Esophagus squamous epithelium (tissue), 5 donors: ENCODE measurements at places on chromosomes 5 and 9.

GRCh38 chr5:34496701-34497469 lies 159.2 kb upstream of the RAI14 start:
- no peak for DNase-seq

GRCh38 chr9:4781408-4781807 lies 11.3 kb upstream of the RCL1 start:
- DNase-seq = no peak

- DNase-seq = no peak
Measured at GRCh38 chr5:172904643-172905345, 54.4 kb upstream of the RPL26L1 start.

DNA sequence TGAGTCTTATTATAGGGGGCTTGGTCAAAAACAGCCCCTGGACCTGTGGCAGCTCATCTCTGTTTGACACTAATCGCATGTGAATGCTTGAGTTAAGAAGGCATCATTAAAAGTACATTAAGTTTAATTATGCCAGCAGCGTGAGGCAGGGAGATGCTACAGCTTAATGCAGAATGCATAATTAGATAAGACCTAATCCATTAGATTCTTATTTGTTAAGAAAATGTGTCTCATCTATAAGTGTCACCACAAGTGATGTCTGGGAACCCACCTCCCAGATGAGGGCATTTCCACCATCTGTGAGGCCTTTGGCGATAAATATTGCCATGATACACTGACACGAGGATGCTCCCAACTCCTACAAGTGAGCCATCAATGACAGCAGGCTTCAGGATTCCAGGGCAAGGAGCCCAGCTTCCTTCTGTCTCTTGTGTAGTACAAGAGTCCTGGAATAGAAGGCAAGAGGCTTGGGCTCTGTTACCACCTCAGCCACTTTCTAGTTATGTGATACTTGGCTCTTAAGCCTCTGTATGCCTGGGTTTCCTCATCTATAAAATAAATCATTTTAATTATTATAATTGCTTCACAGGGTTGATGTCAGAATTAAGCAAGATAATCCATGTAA lies 202.7 kb downstream of the FAM114A2 start:
- DNase-seq = no peak

GRCh38 chr9:86638109-86638508 lies 283.9 kb upstream of the TUT7 start:
- no peak for DNase-seq

GRCh38 chr5:80239680-80240367 lies 16.0 kb downstream of the SERINC5 start:
- DNase-seq = no peak

DNA sequence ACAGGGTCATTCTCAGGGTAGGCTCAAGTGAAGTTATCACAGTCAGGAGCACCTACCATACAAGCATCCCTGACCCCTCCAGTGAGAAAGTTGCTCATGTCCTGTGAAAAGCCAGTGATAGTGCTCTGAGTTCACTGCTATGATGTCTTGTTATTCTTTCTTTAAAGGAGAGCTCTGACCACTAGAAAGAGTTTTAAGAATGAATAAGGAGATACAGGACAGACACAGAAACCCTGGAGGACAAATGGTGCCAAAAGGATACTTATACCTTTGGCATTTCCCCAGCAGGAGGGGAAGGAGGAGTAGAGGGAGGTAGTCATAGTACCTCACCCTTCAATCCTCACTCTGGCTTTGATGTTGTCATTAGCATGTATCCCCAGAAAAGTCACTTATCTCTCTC lies 84.0 kb upstream of the AGXT2 start:
- no peak for DNase-seq

DNA sequence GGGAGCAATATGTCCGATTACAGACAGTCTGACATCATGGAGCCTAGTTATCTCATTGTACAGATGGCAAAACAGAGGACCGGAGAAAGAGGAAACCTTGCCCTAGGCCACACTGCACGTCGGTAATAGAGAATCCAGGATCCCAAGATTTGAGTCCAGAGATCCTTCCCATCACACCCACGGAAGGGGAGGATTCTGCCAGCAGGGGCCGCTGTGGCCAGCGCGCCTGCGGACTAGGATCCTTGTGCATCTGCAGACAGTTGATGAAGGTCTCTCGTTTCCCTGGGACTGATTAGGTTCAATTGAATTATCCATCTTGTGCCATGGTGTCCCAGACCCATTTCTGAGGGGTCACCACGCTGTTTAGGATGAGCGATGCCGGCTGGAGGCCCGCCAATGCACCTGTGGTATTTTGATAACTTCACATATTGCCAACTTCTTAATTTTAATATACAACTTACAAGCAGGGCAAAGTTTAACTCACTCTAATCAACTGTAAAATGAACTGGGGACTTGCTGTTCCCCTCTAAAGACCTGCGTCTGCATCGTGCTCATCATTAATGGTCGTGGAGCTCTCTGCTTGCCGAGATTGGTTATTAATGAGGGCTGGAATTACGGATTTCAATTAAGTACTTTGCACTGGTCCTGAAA lies 592.7 kb upstream of the BRINP1 start:
- DNase-seq = no peak

GRCh38 chr5:23994581-23995370 lies 487.4 kb downstream of the PRDM9 start:
- DNase-seq = no peak

DNA sequence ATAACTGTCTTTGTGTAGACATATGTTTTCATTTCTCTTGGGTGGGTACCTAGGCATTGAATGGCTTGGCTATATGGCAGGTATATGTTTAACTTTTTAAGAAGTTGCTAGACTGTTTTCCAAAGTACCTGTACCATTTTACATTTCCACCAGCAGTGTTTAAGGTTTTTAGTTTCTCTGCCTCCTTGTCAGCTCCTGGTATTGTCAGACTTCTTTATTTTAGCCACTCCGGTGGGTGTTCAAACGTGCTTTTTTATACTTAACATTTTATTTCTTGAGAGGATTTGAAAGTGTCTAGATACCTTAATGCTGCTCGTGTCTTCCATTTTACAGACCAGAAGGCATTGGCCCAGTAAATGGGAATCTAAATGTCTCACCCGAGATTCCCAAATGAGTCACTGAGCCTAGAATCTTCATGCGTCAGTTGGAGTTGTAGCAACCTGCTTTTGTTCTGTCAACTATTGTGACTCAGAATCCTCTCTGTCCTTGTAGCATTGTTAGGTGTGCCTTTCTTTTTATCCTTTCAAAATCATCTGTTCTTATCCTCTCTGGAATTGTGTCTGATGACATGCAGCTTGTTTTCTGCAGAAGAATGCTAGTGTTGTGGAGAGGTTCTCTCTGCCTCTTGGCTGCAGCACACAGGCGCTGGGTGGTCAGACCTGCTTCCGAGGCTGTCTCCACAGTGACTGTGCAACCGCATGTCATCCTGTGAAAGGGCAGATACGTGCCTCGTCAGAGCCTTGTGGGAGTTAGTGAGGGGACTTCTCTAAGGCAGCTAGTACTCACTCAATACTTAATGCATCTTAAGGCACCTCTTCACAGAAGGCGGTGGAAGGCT lies 291.8 kb downstream of the AOPEP start:
- DNase-seq = no peak

DNA sequence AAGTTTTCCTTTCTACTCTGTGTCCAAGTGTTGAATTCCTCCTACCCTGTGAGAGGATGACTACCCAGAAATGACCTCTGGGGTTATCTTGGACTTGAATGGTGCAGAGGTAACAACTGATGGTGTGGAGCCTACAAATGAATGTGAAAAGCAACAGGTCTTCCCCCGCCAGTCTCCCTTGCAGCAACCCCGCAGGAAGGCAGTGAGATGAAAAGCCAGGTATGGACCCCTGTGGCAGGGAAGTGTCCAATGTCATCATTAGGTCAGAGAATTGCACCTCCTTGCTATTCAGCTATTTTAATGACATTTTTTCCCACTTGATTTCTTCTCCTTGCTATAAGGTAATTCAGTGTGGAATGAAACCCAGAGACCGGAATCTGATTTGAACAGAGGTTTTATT lies 58.5 kb downstream of the MAT2B start:
- no peak for DNase-seq

DNA sequence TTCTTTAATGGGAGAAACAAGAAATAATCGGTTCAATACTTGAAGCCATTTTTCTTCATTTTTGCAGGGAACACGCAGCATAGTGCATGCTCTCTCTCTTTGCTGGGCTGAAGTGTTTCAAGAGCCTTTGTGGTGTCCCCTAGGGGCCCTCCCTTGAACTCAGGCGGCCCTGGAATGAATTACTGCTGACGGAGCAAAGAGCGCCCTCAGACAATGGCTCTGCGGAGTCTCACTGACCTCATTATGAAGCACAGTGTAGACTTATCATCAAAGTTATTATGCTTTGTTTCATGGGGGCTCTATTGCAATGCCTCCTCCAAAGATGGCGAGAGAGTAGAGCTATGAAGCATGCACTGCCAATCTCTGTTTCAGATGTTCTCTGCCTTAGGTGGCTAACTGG lies 64.8 kb upstream of the ADCY2 start:
- no peak for DNase-seq

- DNase-seq = no peak
Measured at GRCh38 chr9:123089040-123089439, 55.6 kb downstream of the GPR21 start.

DNA sequence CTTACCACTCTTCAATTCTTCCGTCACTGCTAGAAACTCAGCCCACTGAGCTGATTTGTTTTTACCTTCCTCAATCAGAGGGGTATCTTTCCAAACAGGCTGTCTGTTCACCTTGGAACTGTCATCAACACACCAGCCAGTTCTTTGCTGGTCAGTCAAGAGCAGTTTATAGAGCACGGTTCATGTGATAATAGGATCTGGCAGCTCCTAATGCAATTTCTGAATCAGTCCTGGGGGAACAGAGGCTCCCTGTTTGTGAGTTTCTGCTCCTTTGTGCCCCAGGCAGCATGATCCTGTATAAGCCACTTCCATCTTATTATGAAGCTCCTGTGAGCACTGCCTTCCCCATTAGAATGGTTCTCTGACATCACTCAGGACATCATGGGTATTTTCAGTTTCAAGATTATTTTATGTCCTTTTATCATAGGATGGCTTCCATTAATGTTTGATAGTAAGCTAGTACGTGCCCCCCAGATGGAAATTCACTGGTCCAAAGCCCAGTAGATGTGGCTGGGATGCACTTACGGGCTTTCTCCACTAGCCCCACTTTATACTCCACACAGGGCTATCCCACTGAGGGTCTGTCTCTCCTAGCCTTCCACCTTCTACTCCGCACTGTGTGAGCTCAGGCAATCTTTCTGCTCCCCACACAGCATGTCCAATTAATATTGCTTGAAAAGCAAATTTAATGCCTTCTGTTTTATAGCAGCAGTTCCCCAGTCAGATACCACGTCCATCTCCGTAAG lies 85.5 kb upstream of the SPIN1 start:
- DNase-seq = no peak

GRCh38 chr5:20619591-20619990 lies 631.6 kb upstream of the CDH18 start:
- DNase-seq = no peak

DNA sequence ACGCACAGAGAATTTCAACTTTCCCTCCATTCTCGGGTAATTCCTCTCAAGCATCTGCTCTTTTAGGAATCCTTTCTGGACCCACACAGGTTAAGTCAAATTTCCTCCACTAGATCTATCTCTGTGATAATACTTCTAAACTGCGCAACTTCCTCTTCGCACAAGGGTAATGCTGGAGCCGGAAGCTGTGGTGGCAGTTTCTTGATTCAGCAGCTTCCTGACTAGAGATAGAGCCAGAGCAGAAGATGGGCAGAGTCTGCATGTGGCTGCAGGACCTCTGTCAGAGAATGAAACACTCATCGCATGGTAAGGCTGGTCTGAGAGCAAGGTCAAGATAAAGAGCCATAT lies 11.1 kb upstream of the CDC42SE2 start:
- DNase-seq = peak; percentile 7

DNA sequence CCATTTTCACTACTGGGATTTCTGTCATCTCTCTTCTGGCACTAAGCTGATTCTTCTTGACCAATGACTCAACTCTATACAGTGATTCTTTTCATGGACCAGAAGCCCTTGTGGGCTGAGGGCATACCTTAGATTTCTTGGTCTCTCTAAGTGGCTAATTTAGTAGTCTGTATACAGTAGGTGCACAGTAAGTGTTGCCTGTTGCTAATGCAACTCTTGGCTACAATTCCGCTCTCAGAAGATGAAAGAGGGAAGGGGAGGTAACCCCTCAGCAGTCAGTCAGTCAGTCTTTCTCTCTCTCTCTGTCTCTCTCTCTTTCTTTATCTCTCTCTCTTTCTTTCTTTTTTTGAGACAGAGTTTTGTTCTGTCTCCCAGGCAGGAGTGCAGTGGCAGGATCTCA lies 115.1 kb upstream of the PANK3 start:
- DNase-seq = no peak

DNA sequence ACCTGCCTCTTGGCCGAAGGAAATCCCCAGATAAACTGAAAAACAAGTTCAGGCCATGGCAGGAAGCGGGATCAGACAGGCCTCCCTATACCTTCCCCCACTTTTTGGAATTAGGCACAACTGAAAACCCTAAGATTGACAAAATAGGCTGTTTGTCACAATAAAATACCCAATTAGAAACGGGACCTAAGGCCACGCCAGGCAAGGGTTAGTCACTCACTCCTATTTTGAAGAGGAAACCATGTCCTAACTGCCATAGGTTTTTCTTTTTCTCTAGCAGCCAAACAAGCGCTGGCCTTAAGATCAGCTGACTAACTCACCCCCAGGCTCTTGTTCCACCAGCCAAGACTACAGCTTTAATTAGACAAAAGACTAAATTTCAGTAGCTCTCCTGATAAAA lies 11.9 kb downstream of the FBP2 start:
- no peak for DNase-seq

- DNase-seq = no peak
Measured at GRCh38 chr5:133751421-133751820, 139.1 kb upstream of the FSTL4 start.

- DNase-seq = no peak
Measured at GRCh38 chr9:89425921-89426383, 72.0 kb downstream of the SEMA4D start.

DNA sequence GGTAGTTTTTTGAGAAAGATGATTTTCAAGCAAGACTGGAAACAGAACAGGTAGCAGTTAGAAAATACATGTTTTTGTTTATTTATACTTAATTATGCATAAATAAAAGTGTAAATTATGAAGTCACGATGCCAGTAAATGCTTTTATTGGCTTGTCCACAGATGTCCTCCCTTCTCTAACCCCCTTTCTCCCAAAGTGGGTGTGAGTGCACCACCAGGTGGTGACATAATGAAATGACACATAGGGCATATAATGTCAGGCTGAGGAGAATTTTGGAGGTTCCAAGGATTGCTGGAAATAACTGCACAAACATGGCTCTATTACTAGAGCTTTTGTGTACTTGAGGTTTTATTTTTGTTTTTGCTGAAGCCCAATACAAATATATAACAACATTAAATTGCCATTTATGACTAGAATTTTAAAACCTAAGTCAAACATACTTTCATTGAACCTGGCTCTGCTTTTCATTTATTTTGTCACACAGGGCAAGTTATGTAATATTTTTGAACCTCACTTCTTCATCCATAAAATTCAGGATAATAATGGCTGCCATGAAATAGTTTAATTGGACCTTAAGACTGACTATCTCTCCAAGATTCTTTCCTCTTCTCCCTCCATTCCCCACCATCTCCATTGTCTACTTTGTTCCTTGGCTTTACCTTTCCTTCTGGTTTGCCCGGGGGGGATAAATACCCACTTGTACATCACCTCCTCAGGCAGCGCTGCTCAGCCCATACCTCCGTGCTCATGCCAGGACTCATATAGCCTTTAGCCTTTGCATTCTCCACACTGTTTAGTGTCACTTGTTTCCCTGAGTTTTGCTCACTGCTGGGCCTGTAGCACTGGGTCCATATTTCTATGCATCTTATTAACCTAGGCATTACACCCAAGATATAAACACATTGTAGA lies 168.8 kb downstream of the PDE4D start:
- no peak for DNase-seq
